ENCODE measurements at places on chromosomes 13 and 19.

GRCh38 chr19:35746087-35746462 lies 624 bp downstream of the PSENEN start:
- DNase-seq, result no peak

DNA sequence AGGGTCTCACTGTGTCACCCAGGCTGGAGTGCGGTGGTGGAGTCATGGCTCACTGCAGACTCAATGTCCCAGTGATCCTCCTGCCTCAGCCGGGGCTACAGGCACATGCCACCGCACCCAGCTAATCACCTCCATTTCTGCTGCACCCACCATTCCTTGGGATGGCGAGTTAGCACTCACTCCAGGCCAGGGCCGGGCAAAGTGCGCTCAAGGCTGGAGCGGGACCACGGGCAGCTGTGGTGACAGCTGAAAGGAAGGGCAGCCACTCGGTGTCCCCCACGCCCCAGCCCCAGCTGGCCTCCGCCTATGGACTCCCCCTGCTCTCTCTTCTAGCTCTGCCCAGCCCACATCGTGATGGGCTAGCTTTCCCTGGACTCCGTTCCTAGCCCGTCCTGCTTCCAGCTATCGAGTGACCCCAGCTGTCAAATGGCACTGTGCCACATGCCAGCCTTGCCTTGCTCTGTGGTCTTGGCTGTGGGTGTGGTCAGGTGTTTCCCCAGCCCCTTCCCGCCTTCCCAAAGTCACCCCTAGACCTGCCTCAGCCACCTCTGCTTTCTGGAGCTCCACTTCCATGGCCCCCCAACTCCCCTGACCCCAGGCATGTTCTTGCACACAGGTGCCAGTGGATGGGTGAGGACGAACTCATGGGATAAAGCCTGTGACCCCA lies 4.1 kb downstream of the MICOS13 start:
- DNase-seq, result no peak

- DNase-seq, result no peak
Measured at GRCh38 chr13:33092073-33092987, 76.1 kb downstream of the KL start.

DNA sequence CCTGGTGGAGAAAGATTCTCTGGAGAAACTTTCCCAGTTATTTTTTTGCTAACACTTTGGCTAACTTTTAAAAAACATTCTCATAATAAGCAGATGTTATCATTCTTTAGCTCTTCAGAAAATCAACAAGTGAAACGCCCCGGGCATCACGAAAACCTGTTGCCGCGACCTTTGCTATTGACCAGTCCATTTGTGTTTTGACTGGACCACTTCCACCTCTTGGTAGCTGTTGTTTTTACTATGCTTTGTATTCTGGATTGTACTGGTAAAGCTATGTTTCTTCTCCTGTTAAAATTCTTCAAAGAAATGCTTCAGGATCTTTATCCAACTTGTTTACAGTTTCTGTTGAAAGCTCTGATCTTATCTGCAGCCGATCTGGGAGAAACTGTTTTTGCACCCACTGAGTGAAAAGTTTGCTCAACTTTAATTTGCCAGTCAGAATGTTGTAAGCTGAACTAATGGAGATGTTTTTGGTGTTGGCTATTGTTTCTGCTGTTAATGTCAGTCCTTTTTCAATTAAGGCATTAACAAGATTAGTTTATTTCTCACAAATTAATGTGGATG lies 23.3 kb downstream of the UFM1 start:
- DNase-seq, result no peak

- DNase-seq, result no peak
Measured at GRCh38 chr13:25746131-25746530, 305.7 kb downstream of the SHISA2 start.

DNA sequence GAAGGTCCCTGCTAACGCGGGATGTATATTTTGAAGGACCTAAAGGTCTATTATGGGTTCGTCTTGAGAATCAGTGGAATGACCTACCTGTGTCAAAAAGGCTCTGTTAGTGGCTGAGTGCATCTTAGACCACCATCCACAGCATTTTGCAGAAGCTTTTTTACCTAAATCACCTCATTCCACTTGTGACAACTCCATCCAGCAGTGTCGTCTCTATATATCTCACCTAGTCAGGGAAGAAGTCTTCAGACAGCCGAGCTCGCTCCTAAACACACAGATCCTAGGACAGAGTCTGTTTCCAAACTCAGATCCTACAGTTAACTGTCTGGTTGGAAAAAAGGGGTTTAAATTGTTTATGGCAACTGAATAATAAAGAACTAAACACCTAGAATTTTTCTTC lies 33.7 kb downstream of the COL4A1 start:
- DNase-seq, result peak; percentile 68

- DNase-seq, result no peak
Measured at GRCh38 chr13:100680131-100680530, 5.5 kb upstream of the TMTC4 start.

DNA sequence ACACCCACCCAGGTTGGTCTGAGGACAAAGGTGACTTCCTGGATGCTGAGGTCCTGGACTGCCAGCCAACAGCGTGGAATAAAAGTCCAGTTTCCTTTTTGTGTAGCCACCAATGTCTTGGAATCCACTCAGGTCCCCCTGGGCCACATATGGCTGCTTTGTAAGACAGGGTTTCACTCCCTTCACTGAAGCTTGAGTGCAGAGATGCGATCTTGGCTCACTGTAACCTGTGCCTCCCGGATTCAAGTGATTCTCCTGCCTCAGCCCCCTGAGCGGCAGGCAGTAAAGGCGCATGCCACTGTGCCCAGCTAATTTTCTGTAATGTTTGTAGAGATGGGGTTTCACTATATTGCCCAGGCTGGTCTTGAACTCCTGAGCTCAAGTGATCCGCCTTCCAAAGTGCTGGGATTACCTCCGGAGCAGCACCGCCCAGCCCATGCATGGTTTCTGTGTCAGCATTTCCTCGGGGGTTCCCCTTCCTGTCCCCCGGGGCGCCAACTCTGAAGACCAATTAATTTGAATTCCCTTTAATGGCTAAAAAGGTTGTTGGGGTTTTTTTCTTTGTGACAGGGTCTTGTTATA lies 17.5 kb downstream of the KANK2 start:
- no peak for DNase-seq

GRCh38 chr13:110298505-110299282 lies 8.3 kb downstream of the COL4A1 start:
- no peak for DNase-seq

DNA sequence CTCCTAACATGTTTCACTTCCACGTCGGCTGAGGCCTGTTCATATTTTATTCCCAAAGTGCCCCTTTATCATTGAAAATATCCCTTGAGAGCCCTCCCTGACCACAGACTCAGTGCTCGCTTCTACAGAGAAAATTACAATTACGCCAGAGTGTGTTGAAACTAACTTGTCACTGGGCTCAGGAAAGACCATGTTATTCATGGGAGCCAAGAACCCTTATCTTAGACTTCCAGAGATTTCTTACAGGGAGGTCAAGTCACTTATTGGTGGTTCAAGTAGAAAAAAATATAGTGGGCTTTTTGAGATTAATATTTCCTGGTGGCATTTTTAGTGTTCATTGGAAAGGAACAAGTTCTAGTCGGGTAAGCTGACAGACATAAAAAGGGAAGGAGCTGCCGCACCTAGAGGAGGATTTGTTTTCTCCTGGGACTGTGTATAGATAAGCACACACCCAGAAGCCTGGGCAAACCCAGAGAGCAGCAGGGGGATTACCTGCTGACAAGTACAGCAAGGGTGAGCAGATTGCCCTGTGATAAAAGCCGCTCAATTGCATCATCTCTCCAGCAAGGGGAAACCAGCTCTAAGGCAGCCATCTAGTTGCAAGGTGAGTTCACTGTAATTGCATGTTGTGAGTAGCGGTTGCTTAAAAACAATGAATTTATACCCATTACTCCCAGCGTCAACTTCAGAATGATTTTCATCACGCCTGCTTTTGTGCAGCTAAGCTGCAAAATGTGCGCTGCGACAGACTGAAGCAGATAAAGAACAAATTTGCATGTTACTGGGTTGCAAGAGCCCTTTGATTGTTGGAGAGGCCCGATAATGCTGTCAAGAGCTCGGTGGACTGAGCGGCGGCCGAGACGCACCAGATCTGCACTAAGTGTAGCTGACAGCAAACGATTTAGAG lies 46.2 kb downstream of the DCT start:
- peak; percentile 88 for DNase-seq

- DNase-seq, result no peak
Measured at GRCh38 chr19:50449236-50449899, 16.7 kb downstream of the MYBPC2 start.

DNA sequence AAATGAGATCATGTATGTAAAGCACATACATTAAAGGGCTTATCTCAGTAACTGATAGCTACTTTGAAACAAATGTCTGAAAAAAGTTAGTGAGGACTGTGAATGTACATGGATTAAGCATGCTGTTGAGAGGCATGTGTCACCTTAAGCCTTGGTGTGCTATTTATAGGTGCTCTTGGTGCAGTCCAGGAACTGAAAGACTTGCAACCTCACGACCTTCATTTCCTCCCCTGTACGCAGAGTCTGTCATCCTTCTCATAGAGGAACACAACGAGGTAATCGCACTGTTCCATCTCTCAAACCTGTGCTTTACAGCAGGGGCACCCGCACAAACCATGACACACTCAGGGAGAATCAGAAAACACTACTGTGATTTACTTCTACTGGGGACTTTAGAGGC lies 65.6 kb downstream of the UFM1 start:
- no peak for DNase-seq

GRCh38 chr13:50829896-50830295 lies 13.6 kb downstream of the DLEU7 start:
- no peak for DNase-seq

DNA sequence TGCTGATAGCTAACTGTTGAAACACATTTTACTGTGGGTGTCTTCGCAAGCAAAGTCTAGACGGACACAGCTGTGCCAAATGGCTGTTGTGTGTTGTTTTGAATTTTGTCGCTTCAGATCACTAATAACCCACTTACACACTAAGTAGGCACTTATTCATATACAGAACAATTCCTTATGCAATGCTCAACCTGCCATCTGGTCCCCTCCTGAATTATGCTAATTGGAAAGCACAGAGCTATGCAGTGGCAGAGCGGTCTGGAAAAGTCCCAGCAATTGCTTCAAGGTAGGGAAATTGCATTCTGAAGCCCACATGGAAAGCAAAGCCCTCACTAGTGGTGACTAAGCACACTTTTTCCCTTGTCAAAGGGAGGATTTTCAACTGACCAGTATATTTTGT lies 69.9 kb downstream of the C13orf42 start:
- no peak for DNase-seq

GRCh38 chr19:28577233-28577632 lies 635.7 kb downstream of the UQCRFS1 start:
- DNase-seq, result no peak

- no peak for DNase-seq
Measured at GRCh38 chr13:78816592-78816991, 157.6 kb upstream of the OBI1 start.

DNA sequence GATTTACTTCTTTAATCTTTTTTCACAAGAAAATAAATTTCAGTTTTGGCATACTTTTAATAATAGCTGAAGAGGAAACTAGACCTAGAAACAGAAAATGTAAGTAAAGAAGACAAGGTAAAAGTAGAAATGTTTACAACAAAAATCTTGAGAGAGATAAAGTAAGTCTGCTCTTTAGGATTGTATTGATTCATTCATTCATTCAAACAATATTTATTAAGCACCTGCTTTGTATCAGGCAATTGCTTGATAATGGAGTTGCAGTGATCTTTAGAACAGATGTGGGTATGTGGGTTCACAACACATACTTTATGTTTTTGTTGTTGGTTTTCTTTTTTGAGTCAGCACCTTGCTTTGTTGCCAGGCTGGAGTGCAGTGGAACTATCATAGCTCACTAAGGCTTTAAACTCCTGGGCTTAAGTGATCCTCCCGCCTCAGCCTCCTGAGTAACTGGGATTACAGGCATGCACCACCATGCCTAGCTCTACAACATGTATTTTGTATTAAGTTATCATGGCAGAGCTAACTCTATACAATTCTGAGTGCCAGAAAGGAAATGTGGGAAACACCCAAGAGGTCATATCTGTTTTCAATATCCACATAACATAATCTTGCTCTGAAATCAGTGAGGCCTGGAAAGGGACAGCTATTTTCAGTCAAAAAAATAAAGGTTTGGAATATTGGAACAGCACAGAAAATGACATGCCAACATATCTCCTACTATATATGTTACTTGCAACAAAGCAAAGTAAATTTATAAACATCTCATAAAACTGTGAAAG lies 8.8 kb upstream of the SPART start:
- no peak for DNase-seq

- no peak for DNase-seq
Measured at GRCh38 chr19:36987091-36987490, 71.0 kb downstream of the ZNF568 start.

- no peak for DNase-seq
Measured at GRCh38 chr19:35937345-35938281, 1.4 kb downstream of the LRFN3 start.

DNA sequence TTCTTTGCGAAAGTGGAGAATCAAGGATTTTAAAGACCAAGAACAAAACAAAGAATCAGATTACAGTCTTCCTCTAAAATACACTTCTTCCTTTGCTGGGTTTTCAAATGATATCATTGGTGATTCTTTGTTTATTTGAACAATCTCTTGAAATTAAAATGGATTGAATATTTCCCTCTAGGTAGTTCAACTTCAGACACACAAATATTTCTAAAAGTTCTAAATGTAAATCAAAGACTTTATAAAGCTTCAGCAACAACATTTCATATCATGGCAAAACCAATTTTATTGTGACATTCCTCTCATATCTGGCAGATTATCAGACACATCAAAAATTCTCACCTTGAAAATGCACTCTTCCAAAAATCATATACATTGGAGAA lies 13.0 kb downstream of the ZIC2 start:
- DNase-seq, result no peak

DNA sequence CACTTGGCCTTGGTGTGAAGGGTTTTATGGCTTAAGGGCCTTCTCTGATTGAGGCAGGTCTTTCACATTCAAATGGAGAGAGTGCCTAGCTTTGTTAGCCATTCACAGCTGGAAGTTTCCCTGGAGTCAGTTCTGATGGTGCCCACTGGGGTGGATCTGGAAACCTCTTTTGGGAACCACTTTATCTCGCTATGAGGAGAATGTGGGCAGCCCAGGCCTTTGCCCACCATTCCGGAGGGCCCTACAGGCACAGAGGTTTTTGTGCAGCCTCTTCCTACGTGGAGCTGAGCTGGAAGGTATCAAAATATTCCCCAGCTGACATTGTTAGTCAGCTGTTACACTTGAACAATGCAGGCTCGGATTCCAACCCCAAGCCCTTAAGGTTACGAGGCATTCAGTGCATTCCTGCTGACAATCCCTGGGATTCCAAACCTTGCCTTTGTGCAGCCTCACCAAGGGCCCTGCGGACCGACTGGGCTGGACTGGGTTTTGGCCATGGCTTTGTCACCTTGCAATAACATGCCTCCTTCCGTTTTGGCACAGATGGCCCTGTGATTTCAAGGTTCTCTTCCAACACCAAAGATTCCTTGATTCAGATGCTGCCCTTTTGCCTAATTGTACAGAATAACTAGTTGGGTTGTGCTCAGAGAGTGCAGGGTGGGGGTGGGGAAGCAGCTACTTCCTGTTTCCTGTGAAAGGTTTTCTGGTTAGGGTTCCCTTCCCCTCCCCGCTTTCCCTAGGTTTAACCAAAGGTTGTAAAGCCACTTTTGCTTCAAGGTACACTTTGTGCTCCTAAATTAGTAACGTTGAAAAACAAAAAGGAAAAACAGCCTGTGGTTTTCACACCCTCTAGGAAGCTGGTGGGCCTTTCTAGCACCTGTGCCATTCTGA lies 27.0 kb downstream of the SAE1 start:
- no peak for DNase-seq

- no peak for DNase-seq
Measured at GRCh38 chr13:113399755-113400149, 35.8 kb upstream of the GRTP1 start.

- DNase-seq, result no peak
Measured at GRCh38 chr19:2888731-2889224, 11.9 kb upstream of the ZNF57 start.
